ENCODE measurements at places on chromosomes 6 and 20.

DNA sequence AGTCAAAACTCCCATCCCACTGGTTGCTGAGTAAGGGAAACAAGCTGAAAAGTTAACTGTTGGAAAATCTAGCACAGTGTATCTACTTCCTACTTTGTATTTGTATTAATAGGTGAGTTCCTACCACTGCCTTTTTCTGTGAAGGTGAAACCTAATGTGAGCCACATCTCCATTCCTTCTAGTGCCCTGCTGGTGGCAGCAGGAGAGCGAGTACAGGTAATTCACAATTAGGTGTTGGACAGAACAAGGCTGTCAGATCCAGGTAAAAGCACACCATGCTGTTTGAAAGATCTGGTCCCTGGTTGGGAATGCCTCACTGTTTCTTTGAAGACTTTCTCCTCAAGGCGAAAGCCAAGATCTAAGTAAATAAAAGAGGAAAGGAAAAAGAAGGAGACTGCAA, 528.4 kb downstream of the PKHD1 start:
- DNase-seq: no peak

DNA sequence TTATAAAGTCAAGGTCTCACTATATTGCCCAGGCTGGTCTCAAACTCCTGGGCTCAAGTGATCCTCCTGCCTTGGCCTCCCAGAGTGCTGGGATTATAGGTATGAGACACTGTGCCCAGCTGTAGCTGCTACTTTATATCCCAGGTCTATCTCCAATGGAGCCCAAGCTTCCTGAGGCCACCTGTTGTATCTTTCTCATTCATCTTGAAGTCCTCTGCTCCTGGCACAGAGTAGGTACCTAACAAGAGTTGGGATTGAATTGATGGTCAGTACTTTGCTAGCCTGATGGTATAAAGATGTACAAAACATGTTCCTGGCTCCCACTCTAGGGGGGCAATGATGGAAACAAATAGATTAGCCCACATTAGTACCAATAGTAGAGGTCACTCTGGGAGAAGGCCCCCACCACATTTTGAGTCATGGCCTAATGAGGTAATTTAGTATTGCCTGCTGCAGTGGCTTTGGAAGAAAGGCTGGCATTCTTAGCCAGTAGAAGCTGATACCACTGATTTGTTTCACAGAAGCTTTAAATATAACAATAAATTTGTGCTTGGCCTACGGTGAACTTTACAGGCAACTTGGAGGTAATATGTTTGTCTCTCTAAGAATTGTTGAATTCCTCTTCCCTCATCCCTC, 5.4 kb downstream of the PTPN1 start:
- no peak for DNase-seq

DNA sequence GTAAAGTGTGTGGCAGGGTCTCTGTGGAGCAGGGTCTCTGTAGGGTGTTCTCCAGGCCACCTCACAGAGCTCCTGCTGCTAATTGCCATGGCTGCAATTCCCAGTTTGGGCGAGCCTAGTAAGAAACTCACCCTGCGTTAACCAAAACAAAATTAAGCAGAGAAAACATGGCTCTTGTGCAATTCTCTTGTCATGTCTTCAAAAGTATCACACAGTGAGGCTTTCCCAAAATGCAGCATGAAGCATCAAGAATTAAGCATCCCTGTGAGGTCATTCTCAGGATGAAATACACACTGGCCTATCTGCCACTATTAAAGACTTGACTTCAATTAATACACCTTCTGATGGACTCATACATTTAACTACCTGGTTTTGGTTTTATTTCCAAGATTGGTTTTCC, 72.8 kb downstream of the KIF13A start:
- DNase-seq: no peak

DNA sequence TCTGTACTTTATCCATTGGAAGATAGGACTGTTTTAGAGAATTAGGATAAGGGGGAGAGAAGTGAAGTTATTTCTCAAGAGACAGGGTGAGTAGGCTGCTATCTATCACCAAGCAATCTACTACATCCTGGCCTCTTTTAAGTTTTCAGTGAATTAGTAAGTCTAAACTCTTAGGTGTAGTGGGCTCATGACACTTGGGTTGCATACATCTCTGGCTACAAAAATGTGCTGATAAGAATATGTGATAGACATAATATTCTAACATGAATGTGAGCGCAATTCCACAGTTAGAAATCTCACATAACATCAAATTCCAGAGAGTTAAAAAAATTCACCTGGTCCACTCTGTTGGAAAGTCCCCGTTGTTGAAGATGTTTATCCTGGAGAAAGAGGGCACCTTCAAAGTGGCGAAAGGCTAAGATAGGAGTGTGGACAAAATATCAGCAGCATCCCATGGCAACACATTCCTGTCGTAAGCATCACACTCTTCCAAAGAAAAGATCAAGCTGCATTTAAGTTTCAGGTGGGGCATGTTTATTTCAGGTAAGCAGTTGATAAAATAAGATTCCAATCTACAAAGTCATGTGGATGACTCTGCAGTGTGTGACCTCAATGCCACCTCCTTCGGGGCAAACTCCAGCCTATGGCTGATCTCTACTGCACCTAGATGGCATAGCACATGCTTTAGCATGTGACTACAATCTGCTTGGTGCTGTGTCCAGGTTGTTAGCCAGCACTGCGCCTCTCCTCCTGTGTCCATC, 111.7 kb upstream of the NEDD9 start:
- no peak for DNase-seq

DNA sequence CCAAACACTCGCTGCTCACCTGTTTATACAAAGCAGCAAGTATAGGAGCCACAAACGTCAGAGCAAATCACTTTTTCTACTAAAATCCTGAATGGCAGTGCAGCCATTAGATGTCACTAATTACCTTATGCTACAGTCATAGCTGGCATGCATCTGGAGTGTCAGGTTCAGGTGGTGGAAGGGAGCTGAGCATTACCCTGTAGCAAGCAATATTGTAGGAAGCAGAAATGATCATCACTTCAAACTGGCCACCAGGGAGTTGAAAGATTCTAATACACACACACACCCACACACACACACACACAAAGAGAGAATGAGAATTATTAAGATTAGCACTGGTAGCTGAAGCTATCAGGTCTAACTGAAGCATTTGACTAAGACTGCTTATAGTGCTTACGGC, 75.8 kb downstream of the EFHC1 start:
- no peak for DNase-seq

GRCh38 chr6:144898052-144898689, 613.0 kb downstream of the UTRN start:
- DNase-seq: no peak

- no peak for DNase-seq
These were observed 592 bp upstream of the CTNNBL1 start for GRCh38 chr20:37693242-37693634.

DNA sequence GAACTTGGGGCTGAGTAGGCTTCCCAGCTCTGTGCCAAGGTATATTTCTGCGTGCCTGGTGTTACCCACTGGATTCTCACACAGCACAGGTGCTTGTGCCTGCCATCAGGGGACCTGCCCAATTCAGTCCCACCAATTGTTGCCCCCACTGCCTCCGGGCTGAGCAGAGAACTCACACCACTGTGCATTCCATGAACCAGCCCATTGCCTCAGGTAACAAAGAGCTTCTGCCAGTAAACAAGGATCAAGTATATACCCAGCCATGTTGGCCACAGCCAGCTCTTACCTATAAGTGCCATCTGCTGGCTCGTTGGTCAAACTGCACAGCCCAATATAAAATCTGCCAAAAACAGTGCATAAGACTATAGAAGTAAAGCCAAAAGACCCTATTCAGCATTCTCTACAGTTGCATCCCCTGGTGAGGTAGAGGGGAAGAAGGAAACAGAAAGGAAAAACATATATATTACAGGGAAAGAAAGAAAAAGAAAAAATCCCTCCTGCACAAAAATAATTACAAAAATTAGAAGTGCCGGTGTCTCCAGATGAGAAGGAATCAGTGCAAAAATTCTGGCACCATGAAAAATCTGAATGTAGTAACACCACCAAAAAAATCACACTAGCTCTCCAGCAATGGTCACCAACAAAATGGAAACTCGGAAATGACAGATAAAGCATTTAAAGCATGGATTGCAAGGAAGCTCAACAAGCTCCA, 241.4 kb downstream of the IBTK start:
- no peak for DNase-seq

GRCh38 chr6:48754641-48755040, 643.6 kb upstream of the PTCHD4 start:
- no peak for DNase-seq

GRCh38 chr6:138800377-138801150, 4.7 kb downstream of the ECT2L start:
- no peak for DNase-seq

GRCh38 chr20:53949319-53949839, 121.0 kb downstream of the BCAS1 start:
- DNase-seq: peak; percentile 62

DNA sequence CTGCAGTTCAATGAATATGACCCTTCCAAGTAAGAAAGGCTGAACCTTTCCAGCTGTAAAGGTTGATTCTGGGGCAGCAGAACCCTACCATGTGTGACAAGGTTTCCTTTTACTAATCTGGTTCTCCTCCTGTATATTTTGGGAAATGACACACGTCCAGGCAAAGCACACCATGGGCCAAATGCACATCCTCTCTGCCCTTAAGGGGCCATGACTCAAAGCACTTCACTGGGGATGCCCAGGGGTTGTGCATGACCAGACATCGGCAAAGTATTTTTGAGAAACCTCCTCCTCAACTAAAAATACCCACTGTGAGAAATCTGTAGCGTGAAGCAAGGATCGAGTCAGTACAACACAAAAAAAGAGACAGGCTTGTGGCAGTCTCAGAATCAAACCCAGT, 174.7 kb downstream of the BACH2 start:
- no peak for DNase-seq

GRCh38 chr6:117607511-117607910, 5.2 kb upstream of the GOPC start:
- DNase-seq: no peak

DNA sequence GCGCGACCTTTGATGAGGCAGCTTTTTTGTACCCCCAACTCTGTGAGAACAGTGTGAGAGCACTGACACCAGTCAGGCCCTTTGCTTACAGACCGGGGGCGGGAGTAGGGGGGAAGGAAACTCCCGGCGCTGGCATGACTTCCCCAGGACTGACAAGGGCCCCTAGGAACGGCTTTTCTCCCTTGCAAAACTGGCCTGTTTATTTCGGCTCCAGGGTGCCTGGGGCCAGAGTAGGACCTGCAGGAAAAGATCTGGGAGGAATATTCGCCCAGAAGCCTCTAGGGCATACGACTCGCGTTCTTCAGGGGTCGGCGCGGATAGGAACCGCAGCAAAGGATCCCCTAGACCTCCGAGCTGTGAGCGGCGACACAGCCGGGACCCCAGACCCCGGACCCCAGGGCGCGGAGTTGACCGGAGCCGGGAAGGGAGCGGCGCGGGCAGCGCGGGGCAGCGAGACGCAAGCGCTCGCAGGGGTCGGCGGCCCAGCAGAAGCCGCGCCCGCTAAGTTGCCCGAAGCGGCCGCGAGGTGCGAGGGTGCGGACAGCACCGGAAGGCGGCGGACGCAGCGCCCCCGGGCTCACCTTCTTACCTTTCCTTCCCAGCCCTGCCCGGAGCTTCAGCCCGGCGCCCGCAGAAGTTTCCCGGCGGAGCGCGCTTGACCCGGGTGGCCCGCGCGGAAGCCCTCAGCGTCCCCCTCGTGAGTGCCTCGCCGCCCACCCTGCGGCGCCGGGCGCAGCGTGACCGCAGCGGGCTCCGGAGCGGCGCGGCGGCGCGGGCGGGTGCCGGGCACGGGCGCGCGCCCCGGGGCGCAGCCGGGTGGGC, at the start of gene POPDC3:
Gene POPDC3, minus strand, starts transcription at position 771 of the 822 bp plus-strand sequence. CDS start 18,105 bp downstream, outside the sequence.
- DNase-seq: no peak

DNA sequence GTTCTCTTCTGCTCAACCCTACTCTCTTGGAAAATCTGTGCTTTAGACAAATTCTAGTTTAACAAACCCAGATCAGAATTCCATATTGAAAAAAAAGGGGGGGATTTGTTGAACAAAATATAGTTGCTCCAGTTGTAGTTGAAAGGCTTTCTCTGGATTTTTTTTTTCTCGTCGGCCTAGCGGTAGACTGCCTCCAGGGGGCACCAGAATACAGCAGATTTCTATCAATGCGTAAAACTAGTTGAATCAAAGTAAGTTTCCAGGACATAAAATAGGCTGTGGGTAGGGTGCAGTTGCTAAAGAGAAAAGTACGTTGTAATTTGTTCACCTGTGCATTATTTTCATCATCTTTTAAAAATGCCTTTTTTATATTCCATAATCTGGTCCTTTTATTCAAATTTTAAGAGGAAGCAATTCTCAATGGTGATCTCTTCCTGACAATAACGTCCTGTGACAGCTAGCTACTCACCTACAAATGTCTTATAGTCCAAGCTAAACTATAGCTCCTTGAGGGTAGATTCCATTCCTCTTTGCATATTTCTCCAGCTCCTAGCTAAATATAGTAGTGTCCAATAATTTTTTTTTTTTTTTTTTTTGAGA, 105.4 kb downstream of the PERP start:
- DNase-seq: peak; percentile 57
